Caki2 (cell line): ENCODE measurements at places on chromosomes 7 and 10. TPM values are rescaled to one million over a fixed set of nuclear protein-coding genes. Genes with fewer than 3 reads are reported as not detected.

The CTAGE4 gene
- 0.84 and 1.3 TPM in 2 replicates for total RNA-seq

The MRLN gene
- total RNA-seq: not detected in 2 replicates

The ENKUR gene
- total RNA-seq: 0.07 TPM in 1 of 2 replicates, not detected in the other

The TBX20 gene
- not detected in 2 replicates for total RNA-seq

The ALOX5 gene
- total RNA-seq: 2.1 and 4.8 TPM in 2 replicates

The UBTD1 gene
- 13.0 and 23.3 TPM in 2 replicates for total RNA-seq

The THSD7A gene
- 0.06 and 0.20 TPM in 2 replicates for total RNA-seq

The IKZF1 gene
- not detected in 2 replicates for total RNA-seq

The FEZF1 gene
- not detected in 2 replicates for total RNA-seq

DNA sequence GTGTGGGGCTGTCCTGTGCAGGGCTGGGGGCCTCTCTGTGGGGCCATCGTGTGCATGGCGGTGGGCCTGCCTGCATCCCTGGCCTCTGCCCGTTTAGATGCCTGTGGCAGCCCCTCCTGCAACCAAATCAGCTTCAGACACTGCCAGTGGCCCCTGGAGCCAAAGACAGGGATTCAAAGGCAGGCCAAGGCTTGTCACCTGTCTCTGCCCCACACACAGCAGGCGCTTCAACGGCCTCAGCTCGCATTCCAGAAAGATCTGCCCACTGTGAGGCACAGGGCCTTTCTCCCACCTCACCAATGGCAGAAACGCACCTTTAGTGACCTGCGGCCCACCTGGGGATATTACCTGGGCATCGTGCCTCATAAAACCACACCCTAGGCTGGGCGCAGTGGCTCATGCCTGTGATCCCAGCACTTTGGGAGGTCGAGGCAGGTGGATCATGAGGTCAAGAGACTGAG is 46.0 kb downstream of the INSIG1 start:
- DNase-seq: no peak

DNA sequence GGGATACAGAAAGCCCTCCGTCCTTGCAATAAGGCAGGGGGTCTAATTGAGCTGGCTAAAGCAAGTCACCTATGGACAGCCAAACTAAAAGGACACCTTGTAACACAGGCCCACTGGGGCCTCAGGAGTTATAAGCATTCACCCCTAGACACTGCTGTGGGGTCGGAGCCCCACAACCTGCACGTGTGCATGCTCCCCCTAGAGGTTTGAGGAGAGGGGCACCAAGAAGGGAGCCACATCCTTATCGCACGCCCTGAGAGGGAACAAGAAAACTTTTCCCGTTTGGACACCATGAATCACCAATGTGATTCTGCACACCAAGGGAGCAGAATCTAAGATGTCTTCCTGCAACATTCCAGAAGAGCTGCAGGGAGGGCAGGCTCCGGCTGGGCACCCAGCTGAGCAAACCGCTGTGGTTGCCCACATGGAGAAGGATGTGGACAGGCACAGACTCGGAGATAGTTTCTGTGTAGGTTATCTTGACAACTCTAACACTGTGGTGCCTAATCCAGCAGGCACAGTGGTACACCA is 17.7 kb upstream of the TARP start:
- DNase-seq: no peak

DNA sequence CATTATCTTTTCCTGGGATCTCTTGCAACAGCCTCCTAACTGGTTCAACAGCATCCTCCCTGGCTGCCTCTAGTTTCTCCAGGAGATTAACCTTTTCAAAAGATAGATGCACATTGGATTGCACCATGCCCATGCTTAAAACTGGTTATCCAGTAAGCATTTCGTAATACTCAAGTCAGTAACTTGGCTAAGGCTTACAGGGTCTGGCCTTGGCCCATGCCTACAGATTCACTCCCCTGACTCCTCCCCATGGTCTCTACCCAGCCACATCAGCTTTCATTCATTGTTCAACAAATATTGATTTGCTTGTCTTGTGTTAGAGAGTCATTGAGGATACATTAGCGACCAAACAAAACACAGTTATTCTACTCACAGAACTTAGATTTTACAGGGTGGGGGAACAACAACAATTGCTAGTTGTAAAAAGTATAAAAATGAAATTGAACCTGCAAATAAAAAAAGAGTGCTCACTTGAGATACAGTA is 1.8 kb upstream of the KIF20B start:
- DNase-seq: no peak

- peak; percentile 76 for DNase-seq
These were observed 303.6 kb upstream of the AKR1E2 start for GRCh38 chr10:4522296-4523000.

- no peak for DNase-seq
These were observed 43.5 kb downstream of the ZWINT start for GRCh38 chr10:56317603-56318002.

- no peak for DNase-seq
These were observed 20.4 kb upstream of the LMTK2 start for GRCh38 chr7:98086281-98086718.

DNA sequence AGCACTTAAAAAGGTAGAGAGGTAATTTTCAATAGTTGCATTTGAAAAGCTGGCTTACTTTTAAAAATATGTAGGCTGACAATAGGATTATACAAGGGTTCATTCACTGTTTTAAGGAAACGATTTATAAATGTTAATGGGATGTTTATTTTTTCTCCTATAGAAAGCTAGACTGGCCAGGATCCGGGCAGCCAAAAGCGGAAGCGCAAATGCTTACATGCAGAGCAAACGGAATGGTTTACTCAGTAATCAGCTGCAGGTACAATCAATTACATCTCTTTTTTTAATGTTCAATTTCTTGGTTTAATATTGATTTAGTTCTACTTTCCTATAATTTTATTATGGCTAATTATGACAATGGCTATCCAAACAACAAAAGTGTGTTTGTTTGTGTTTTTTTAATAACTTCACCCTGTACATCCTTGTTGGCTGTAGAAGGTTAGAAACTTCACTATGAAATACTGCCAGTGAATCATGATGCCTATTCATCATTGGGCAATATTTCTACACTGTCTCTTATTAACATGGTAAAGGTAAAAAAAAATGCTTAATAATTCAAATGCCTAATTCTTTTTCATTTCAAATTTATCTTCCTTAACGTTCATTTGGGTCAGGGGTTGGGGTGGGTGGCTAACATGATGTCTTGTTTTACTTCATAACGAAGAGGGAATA is 116.4 kb downstream of the TSPAN12 start:
- no peak for DNase-seq

DNA sequence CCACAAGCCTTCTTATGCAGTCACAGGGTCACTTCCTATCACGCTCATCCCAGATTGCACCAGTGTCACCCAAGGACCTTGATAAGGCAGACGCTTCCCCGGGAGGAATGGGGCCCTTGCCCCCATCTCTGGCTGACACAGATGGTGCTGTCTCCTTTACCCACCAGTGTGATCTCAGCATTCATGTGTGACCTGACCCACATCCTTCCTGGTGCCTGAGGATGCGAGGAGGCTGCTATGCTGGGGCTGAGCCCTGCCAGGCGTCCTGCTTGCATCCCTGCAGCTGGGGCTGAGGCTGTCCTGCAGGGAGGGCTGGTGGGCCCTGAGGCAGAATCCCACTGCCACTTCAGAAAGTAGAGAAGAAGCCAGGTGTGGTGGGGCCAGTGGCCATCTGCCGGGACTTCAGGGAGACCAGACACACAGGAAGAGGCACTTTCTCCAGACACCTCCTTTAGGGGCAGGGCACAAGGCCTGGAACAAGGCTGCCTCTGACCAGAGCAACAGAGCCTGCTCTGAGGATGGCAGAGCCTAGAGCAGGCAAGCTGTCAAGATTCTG is 35.3 kb downstream of the RASGEF1A start:
- no peak for DNase-seq

DNA sequence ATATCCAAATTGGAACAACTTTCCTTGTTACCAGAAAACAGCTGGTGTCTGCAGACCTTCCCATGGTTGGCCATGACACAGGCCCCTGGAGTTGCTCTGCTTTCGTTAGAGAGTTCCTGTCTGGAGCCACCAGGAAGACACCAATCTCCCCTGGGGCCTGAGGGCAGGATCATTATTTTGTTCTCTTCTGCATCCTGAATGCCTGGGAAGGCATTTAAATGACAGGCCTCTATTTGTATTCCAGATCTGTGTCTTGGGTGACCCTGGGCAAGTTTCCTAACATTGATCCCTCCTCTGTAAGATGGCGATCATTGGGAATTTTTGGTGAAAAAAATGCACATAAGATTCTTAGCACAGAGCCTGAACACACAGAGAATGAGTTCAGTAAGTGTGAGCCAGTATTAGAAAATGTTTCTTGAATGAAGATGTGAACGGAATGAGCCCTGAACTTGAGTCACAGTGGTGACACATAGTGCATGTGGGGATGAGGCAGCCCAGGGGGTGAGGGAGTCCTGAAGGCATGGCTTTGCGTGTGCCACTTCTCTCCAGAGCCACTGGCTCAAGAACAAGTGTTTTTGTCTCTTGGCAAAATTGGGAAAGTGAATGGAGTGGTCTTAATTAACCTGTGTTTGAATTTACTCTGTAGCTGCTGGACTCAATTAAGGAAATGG is 28.4 kb downstream of the BMPER start:
- DNase-seq: peak; percentile 25

DNA sequence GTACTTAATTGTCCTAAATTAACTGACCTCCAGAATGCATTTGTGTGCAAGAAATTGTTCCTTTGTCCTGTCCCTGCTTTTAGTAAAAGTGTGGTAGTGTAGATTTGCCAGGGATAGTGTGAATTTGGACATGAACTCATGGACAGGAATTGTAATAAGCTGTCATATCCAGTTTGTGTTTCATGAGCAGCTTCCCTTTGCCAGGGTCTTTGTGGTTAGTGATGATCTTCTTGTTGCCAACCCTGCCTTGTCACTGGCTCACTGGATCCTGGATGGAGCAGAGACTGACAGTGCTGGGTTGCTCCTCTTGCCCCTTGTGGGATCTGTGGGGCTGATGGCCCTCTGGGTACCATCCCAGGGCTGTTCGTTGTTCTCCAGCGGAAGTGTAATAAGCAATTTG is 110.1 kb downstream of the CCNY start:
- no peak for DNase-seq

DNA sequence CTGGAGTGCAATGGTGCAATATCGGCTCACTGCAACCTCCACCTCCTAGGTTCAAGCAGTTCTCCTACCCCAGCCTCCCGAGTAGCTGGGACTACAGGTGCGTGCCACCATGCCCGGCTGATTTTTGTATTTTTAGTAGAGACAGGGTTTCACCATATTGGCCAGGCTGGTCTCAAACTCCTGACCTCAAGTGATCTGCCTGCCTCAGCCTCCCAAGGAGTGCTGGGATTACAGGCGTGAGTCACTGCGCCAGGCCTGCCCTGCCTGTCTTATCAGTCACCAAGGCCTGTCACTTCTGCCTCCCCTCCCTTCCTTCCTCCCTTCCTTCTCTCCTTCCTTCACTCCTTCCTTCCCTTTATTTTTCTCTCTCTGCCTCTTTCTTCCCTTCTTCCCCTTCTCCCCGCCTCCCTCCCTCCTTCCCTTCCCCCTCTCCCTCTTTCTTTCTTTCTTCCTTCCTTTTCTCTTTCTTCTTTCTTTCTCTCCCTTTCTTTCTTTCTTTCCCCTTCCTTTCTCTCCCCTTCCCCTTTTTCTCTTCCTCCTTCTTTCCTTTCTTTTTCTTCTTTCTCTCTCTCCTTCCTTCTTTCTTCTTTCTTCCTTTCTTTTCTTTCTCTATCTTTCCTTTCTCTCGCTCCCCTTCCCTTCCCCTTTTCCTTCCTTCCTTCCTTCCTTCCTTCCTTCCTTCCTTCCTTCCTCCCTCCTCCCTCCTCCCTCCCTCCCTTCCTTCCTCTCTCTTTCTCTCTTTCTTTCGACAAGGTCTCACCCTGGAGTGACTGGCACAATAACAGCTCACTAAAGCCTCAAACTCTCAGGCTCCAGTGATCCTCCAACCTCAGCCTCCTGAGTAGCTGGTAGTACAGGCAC is 3.1 kb upstream of the ST7 start:
- DNase-seq: no peak

- no peak for DNase-seq
These were observed 118.7 kb downstream of the MKX start for GRCh38 chr10:27626890-27627289.

DNA sequence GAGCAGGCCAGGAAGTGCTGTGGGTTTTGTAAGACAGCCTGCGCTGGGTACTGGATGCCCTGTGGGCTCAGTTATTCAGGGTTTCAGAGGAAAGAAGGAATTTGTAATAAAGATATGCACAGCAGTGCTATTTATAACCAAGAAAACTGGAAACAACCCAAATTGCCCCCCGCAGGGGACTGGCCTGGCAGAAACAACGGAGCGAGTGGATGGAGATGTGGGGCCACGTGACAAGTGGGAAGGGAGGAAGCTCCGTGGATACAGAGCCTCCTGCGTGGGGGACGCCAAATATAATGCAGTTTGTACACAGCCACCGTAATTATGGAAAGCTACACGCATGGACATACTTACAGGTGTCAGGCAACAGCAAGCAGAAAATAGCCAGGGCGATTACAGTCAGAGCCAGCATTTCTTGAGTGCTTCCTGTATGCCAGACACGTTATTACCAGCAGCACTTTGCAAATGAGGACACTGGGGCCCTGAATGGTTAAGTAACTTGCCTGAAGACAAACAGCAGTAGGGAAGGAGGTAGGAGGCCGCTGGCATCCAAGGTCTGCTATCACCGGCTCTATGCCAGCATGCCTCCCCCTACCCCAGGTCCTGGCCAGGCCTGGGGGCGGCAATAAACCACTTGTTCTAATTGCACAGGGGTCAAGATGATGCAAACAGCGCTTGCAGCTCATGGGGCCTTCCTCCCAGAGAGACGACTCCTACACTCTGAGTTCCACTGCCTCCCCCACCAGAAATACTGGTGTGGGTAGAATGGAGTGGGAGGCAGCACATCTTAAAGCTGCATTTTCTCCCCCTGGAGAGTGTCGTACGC is 8.7 kb upstream of the CAMK2B start:
- DNase-seq: no peak

DNA sequence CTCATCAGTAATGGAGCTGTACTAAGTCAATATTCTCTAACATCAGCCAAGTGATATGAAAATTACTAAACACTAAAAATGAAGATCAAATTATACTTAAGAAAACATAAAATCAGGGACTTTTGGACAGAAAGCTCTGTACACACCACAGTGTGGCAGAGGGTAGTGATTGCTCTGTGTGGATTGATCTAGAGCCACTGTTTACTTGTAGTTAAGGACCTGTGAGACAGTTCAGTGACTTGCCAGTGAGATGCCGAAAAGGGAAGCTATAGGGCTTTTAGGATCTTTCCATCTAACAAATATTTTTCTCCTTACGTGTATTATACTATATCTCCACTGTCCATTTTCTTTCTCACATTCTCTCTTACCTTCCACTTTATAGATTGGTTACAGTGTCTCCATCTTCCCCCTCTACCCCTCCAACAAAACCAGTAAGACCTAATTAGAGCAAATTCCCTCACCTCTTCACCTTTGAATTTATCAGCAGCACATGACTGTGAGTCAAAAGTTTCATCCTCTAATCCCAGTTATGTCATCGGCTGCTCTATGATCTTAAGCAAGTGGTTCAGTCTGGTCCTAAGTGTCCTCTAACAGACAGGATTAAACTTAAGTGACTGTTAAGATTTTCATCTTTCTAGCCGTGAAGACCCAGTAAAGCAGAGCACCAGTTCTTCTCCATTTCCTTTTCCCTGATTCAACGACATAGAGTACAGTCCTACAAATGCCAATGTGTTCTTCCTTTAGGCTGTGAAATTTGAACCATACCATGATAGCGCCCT is 6.9 kb downstream of the PIK3CG start:
- no peak for DNase-seq

GRCh38 chr10:35650894-35651293 is 8.8 kb upstream of the FZD8 start:
- DNase-seq: no peak

GRCh38 chr7:149171892-149172533 is 23.3 kb upstream of the ZNF282 start:
- DNase-seq: peak; percentile 76
